ENCODE measurements at places on chromosomes 6 and 20.
A peak's percentile ranks its signal among the peaks of the same experiment; 100 is the strongest.

GRCh38 chr6:56572788-56573471 is 69.8 kb downstream of the DST start:
- no peak for DNase-seq

- no peak for DNase-seq
These were observed 3.0 kb downstream of the PRSS16 start for GRCh38 chr6:27250277-27251111.

DNA sequence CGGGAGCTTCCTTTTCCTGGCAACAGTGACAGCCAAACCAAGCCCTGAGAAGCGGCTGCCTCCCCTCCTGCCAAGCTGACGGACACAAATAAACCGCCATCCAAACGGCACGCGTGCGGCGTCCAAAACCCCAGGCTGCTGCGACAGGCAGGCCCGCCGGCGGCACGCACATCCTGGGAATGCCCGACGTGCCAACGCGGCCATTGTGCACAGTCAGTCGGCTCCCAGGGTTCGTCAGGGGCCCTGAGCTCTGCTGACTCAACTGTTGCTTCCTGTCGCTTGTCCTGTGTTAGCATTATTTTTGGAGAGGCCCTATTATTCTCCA is 6.8 kb downstream of the JAG1 start:
- DNase-seq: no peak

GRCh38 chr6:43628393-43629103 is 516 bp downstream of the GTPBP2 start:
- peak; percentile 10 for DNase-seq

DNA sequence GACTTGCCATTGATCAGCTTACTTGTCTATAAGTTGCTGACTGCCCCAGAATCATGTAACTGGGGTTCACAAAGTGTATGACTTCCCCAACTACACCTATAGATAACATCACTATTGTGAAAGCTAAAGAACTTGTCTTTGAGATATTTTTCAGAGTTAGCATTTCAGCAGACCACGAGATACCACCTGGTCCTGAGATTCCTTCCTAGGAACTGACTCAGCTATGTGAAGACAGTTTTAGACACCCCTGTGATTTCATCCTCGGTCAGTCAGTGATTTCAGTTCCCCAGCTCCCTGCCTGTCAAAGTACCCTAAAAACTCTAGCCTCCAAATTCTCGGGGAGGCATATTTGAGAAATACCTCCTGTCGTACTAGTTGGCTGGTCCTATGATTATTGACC is 62.4 kb downstream of the TXNDC5 start:
- no peak for DNase-seq

DNA sequence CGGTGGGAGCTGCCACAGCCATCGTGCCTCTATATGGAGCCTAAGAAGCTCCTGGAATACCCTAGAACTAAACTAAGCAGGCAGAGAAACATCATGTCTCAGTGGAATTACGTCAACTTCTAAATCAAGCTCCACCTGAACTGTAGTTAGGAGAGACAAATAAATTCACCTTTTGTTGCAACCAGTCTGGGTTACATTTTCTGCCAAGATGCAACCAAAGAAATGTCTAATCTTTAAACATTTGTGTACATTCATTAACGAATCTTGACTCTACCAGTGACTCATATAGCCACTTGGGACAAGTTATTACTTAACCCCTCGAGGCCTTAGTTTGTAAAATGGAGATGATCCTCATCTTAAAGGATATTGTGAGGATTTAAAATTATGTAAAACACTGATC is 8.9 kb downstream of the PTPRK start:
- no peak for DNase-seq

GRCh38 chr20:62469352-62469751 is 6.4 kb downstream of the GATA5 start:
- no peak for DNase-seq

- DNase-seq: peak; percentile 1
These were observed 152.1 kb upstream of the RALGAPA2 start for GRCh38 chr20:20864351-20865096.

DNA sequence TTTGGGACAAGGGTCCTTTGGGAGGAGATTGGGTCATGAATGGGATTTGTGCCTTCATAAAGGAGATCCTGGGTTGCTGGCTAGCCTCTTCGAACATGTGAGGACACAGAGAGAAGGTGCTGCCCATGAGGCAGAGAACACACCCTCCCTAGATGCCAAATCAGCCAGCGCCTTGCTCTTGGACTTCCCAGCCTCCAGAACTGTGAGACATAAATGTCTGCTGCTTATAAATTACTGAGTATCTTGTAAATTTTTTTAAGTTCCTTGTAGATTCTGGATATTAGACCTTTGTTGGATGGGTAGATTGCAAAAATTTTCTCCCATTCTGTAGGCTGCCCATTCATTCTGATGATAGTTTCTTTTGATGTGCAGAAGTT is 297.5 kb upstream of the FOXQ1 start:
- DNase-seq: no peak

- no peak for DNase-seq
These were observed 96.1 kb upstream of the THEMIS start for GRCh38 chr6:127996925-127997324.

DNA sequence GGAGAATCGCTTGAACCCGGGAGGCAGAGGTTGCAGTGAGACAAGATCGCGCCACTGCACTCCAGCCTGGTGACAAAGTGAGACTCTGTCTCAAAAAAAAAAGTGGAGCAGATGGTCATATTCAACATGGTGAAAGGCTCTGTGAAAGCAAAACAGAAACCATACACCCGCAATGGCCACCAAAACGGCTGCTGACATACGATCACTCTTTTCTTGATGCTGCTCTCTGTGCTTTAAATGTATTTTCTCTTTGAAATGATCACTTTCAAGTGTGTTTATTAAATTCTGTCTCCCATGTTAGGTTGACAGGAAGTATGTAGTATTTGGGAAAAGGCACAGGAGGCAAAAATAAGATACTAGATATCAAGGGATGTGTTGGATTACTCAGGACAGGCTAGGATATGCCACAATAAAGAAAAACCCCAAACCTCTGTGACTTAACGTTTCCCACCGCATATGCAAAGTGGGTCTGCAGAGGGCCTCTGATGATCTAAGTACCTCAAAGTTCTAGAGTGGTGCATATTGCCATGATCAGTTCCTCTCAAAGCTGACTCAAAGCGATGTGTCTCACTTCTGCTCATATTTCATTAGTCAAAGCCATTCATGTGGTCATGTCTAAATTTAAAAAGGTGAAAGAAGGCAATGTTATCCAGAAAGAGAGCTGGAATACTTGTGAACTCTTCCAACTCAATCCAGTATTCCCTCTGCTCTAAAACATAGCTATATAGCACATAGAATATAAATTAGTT is 155.1 kb upstream of the SOX4 start:
- peak; percentile 90 for DNase-seq

DNA sequence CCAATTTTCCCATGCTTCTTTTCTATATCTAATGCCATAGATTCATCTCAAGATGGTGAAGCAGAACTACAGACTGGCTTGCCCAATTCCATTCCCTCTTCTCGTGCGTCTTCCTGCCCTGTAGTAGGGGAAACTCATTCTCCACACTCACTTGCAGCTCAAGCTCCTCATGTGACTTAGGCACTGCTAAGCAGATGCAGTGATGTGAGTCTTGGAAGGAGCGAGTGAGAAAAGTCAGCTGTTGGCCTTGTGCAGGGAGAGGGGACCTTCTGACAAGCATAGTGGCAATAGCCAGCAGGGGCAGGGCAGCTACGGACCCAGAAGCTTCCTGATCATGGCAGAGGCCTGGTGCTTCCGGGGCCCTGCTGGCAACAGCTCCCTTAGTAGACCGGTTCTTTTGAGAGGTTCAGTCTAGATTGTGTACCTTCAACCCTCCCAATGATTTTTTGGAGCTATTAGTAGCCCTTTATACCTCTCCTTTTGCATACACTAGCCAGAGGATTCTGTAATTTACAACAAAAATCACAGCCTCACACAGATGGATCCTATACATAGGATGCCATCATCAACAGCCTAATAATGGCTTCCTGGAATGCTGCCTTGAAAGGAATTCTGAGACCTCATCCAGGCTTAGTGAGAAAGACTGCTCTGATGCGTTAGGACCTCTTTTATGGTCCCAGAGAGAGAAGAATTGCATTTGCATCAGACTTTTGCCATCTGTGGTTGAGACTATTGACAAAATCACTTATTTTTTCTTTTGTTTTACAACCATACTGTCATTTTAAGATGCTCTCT is 121.5 kb upstream of the RIPOR2 start:
- DNase-seq: no peak

DNA sequence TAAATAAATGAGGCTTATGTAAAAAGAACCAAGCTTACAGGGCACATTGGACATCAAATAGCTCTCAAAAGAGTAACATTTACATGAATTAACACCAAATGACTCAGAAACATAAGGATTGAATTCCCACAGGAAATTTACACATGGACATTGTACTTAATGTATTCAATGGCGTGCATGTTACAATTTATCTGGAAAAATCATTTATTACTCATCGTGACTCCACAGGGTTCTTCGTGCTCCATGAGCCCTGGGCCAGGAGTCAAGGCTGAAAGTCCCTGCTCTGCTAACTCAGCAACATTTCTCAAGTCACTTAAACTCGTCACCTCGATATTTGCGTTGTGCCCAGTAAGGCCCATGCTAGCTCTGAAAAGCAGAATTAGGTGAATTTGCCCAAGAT is 158.5 kb downstream of the PHACTR1 start:
- DNase-seq: no peak

DNA sequence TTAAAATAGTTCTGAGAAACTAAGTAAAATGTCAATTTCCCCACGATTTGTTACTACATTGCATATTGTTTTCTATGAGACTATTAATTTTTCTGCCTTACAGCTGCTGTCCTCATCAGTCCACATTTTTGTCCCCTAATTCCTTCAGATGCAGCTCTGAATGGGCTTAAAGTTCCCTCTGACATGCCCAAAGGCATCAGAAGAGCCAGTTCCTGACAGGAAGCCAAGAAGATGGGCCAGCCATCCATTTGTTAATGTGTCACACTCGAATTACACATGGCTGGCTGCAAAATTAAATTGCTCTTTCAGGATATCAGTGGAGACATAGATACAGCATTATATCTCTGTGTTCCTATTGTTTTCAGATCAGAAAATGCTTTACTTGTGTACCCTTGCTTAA is 1223.0 kb downstream of the EPHA7 start:
- no peak for DNase-seq

- no peak for DNase-seq
These were observed 47.3 kb downstream of the ZFAND3 start for GRCh38 chr6:37866590-37867507.

GRCh38 chr20:45070932-45071632 is 29.8 kb downstream of the KCNS1 start:
- peak; percentile 43 for DNase-seq

GRCh38 chr6:41688256-41688965 is 47.0 kb downstream of the TFEB start:
- no peak for DNase-seq

DNA sequence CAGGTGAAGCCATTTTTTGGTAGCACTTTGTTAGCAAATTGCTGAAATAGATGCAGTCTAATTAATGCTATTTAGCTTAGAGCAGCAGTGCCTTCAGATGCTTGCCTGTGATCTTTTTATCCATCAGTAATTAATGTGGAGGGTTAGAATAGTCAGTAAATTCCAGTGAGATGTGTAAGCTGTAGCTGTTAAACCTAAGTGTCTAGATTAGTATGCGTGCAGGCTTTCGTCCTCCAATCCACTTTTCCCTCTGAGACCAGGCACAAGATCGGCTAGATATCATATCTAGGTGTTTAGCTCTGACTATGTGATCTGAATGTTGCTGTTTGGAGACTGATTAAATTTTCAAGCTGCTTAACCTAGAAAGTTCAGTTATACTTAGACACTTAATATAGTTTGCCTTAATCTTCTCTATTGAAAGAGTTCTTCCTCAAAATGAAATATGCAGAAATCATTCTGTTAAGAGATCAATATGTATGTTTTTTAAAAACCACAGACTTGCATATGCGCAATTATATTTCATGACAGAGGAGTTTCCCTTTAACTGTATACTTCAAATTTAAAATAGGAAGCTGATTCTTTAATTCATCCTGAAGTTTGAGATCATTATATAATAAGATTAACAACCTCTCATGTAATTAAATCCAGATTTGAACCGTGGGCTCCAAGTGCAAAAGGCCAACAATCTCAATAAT is 41.2 kb downstream of the XRN2 start:
- DNase-seq: no peak

- DNase-seq: peak; percentile 56
These were observed 245.1 kb downstream of the FOXA2 start for GRCh38 chr20:22339091-22339881.

DNA sequence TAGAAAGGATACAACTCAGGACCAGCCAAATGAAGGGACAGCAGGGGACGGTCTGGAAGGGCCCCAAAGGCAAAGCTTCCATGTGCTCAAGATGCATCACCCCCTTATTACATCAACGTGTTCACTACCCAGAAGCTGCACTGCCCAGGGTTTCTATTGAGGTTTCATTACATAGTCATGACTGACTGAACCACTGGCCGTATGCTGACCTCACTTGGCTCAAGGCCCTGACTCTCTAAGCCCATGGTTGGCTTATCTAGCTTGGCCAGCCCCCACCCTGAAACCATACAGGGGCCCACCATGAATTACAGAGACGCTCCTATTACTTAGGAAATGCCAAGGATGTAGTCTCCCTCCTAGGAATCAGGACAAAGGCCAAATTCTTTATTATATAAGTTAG is 179.4 kb downstream of the FOXC1 start:
- DNase-seq: no peak

- no peak for DNase-seq
These were observed 102.9 kb downstream of the SLX4IP start for GRCh38 chr20:10537850-10538480.

DNA sequence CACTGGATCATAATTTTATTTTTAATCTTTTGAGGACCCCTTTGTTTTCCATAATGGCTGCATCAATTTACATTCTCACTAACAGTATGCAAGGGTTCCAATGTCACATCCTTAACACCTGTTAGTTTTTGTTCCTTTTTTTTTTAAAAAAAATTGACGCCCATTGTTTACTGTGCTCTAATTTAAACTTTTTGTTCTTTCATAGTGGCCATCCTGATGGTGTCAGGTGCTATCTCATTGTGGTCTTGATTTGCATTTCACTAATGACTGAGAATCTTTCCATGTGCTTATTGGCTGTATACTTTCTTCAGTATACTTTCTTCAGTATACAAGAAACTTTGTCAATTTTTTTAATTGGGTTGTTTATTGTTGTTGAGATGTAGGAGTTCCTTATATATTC is 347.0 kb downstream of the RNGTT start:
- peak; percentile 8 for DNase-seq

GRCh38 chr6:25103603-25104002 is 167.8 kb upstream of the RIPOR2 start:
- DNase-seq: no peak

DNA sequence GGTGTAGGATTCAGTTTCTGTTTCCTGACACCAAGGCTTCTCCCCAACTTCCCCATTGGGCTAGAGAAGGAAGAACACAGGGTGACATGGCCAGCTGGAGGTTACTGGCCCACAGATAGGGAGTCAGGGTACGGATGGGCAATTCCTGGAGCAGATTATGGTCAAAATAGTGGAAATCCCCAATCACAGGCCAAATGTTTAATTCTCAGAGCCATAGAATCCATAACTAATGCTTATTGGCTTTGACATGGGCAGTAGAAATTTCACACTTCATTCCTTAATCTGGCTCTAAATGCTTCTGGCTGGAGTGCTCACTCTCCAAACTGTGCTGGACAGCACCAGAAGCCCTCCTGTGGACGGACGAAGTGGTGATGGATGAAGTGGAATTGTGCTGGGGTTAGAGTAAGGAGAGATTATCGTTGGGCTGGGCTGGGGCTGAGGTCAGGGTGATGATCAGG is 887 bp downstream of the SIGLEC1 start:
- DNase-seq: peak; percentile 50
